ENCODE measurements at places on chromosomes 3 and 15.

GRCh38 chr3:133829310-133829707, 23.7 kb downstream of the SRPRB start:
- DNase-seq = no peak

DNA sequence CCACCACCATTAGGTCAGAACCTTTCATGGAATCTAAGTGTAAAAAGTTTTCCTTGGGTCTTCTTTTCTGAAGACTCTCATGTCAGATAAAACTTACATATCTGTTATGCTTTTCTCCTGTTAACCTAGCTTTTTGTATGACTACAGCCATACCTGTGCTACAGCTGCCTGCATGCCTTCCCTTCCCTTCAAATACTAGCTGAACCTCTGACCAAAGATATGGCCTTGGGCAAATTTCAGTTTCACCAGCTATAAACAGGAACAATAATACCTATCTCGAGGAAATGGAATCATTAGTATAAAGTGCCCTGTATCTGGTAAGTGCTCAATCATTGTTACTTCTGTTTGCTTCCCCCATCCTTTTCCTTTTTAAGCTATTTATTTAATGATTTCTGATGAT, 25.0 kb downstream of the GLB1 start:
- no peak for DNase-seq

DNA sequence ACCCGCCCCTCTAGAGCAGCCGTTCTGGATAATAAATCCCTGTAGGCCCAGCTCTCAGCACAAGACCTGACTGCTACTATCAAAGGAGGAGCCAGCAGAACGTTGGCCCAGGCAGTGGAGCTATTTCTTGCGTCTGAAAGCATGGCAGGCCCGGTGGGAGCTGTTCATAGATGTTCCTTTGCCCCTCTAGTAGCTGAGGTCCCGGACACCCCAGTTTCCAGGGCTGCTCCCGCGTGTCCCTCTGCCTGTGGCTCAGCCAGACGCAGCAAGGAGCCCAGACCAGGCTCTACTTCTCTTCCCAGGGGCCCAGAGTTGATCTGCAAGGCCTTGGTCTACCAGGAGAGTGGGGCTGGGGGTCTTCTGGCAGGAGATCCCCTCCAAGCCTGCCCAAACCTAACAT, 76.1 kb downstream of the FAM174B start:
- DNase-seq = no peak

DNA sequence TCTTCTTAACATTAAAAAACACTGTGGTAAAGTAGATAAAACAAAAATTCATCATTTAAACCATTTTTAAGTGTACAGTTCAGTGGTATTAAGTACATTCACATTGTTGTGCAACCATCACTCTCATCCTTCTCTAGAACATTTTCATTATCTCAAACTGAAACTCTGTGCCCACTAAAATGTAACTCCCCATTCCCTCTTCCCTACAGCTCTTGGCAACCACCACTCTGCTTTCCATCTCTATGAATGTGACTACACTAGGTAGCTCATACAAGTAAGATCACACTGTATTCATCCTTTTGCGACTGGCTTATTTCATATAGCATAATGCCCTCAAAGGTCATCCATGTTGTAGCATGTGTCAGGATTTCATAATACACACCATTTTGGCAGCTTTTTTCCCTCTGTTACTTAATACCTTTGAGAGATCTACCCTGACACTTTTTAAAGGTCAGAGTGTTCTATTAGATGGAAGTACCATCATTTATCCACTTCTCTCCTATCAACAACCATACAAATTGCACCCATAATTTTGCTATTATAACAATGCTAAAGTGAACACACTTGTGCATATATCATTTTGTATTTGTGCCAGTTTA, 42.9 kb upstream of the FRMD4B start:
- DNase-seq = no peak

DNA sequence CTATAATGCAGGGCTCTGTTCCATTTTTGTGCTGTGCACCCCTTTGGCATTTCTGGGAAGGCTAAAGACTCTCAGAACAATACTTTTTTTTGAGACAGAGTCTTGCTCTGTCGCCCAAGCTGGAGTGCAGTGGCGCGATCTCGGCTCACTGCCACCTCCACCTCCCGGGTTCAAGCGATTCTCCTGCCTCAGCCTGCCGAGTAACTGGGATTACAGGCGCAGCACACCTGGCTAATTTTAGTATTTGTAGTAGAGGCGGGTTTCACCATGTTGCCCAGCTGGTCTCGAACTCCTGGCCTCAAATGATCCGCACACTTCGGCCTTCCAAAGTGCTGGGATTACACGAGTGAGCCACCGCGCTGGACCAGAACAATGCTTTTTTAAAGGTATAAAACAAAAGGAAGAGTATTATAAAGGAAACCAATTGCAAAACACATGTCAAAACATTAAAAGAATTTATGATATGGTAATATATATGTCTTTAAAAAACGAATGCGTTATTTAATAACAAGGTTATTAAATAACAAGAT, 999 bp downstream of the SQOR start:
- no peak for DNase-seq

DNA sequence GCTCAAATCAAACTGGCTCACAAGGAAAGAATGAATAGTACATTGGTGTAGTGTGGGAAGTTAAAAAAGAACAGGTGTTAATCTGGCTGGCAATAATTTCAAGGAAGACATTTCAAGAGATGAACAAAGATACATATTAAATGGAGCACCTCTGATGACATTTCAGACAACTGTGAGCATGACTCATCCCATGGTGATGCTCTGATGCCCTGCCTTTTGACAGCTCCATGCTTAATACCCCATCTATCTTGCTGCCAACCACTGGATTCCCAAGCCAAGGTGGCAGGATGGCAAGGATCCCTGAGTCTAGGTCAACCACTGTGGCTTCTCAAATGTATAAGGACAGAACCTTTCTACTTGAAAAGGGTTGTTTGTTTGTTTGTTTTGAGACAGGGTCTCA, 29.3 kb downstream of the LRRC2 start:
- DNase-seq = no peak

DNA sequence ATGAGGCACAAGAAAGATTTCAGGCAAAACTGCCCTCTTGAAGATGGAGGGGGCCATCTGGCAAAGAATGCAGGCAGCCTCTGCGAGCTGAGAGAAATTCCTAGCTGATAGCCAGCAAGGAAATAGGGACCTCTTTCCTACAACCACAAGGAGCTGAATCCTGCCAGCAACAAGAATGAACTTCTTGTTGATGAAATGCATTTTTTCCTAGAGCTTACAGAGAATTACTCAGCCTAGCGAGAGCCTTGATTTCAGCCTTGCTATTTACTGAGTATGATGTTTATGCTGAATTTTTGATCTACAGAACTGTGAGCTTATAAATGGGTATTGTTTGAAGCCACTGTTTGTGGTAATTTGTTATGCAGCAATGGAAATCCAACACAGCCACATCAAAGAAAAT, 148.5 kb upstream of the NAALADL2 start:
- no peak for DNase-seq

DNA sequence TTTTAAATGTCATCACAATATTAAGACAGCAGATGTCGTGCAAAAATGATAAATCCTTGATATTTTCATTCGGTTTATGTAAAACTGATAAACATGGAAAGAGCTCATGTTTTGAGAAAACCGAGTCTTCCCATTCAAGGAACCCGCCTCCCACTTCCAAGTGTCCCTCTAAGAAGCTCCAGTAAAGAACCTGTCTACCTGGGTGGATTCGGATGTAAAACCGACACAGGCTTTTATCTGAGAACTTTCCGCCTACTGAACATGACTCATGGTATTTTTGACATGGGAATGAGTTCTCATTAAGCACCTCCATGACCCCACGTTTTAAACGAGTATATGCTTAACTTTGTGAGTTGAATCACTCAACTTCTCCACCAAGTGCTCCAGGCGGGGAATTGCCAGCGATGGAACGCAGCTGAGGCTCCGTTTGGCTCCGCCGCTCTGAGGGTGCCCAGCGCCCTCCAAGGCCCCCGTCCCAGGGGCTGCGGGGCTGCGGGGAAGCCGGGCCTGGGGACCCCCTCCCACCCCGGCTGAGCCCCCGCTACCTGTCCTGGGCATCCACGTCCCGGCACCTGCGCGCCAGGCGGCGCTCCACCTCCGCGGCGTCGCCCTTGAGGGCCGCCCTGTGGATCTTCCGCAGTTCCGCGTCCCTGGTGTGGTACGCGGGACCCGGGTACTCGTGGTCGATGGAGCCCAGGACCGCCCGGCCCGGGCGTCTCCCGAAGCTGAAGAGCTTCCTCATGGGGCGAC, 119.9 kb downstream of the LMLN start:
- peak; percentile 24 for DNase-seq

DNA sequence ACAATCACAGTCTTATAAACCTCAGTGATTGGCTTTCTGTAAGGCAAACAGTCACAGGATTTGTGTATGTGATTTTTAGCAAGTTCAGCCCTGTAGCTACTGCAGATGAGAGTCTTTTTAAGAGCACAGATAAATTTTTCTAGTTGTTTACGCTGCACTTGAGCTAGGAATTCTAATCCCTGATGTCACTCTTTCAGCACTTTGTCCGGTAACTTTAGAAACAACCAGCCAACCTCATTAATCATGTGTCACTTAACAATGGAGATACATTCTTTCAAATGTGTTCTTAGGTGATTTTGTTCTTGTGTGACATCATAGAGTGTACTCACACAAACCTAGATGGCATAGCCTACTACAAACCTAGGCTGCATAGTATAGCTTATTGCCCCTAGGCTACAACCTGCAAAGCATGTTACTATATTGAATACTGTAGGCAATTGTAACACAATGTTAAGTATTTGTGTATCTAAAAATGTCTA, 36.8 kb upstream of the GOLGA6L2 start:
- DNase-seq = no peak

- peak; percentile 52 for DNase-seq
Measured at GRCh38 chr3:132535575-132536441, 61.3 kb upstream of the ACKR4 start.

DNA sequence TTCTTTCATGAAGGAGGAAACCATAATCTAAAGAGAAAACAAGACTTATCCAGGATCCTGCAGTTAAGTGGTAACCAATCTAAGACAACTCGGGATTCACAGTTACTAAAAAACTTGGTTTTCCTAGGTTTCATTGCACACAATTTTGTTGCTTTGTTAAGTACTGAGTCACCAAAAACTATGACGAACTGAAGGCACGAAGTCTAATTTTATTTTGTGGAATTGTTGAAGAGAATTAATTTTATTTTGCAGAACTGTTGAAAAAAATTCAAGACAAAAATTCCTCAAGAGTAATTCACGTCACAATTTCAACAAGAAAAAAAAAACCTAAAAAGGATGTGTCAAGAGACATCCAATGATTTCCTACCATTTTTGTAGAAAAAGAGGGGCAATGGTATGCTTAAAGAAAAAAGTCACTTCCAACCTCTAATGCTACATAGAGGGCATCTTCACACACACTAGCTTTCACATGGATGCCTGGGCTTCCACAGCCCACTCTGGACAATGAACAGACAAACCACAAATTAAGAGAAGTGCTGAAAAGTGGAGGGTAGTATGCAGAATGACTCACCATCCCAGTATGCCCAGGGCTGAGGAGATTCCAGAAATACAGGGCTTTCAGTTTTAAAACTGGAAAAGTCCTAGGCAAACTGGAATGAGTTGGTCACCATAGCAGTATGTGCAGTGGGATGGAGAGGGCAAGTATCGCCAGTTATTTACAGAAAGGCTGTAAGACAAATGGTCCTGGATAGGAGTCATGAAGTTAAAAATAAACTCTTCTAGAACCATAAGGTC, 29.2 kb downstream of the PLOD2 start:
- no peak for DNase-seq

- no peak for DNase-seq
Measured at GRCh38 chr3:149442851-149443544, 31.5 kb upstream of the TM4SF4 start.

- no peak for DNase-seq
Measured at GRCh38 chr3:12287727-12288181, 1.1 kb upstream of the PPARG start.

DNA sequence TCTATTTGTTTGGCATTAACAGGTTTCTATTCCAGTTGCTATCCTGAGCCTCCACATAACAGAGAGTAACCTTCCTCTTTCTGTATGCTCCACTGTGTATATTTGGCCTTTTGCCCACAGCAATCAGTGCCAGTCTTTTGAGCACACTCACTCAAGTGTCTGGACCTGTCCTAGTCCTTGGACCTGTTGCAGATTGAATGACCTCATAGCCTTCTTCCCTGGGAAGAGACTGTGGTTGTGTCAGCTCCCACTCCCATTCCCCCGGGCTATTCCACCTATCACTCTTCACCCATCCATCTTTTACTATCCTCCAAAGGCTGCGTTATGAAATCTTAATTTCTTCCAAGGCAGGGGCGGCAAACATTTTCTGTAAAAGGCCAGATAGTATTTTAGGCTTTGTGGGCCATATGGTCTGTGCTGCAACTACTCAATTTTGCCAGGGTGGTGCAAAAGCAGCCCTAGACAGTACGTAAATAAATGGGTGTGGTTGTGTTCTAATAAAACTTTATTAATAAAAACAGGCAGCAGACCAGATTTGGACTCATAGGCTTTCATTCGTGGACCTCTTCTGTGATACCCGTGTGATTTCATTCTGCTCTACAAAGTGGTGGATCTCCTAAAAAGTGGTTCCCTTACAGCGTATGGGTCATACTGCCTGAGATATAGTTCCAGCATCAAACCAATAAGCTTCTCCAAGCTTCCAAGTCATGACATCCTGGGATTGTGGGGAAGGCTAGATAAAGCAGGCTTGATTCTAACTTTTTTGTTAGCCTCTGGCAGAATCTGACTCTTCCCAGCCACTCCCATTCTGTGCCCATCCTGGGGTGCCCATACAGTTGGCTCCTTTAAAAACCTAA, 57.4 kb downstream of the CDAN1 start:
- no peak for DNase-seq

DNA sequence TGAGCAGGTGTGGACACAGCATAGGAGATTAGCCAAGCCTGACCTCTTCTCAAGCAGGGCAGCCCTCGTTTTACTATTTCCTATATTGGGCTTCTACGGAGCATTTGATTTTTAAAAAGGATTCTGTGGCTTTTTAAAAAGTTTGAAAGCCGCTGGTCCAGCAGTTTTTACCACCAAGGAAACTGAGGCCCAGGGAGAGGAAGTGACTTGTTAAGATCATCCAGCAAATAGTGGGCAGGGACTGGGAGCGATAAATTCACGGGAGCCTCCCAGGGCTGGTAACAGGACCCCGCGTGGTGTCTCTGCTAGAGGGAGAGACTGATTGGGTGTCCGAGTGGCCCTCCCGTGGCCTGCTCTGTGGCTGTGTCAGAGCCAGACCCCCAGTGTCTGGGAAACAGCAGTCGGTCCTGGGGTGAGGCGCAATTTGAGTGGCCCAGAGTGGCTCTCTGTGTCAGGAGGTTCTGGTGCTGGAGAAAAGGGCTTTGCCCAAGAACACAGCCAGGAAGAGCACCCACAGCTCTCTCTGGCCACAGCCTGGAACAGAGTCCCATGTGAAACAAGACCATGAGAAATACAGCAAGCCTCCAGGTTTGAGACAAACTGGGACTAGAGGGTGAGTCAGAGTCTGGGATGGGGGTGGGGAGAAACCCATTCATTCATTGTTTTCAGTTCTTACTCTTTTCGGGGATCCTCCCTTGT, 4.2 kb downstream of the FURIN start:
- no peak for DNase-seq

GRCh38 chr15:41161336-41161735, 45.3 kb upstream of the INO80 start:
- no peak for DNase-seq

GRCh38 chr3:34396956-34397355, 598.5 kb downstream of the PDCD6IP start:
- no peak for DNase-seq

All from CD4-positive, alpha-beta T cell treated with Interleukin-21 for 1 hour (primary cell).